ENCODE measurements at places on chromosomes 11 and 22.

DNA sequence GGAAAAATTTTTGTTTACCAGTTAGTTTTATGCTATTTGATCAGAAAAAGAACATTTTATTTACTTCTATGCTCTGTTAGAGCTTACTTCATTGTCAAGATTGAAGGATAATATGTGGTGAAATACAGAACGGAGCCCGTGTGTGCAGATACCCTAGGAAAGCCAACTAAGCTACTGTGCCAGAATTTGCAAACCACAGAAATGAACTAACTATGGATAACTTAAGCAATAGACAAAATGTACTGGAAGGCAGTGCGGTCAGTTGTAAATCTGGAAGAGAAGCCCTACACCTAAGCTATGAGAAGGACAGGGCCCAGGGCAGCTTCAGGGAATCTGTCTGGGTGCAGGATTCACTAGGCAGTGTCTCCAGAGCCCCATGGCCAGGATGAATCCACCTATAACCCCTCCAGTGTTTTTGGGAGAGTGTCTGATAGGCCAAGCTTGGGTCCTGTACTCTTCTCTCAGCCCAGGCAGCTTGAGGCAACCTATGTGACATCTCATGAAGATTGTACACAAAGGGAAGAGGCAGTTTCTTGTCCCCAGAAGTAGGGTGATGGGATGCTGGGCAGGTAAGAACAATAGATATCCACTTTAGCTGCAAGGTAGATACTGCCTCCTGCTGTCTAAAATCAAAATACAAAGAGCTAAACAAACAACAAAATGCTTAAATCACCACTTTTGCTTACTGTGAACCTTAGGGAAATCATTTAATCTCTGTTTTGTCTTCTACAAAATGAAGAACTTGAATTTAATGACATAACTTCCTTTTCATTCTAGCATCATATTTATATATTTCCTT, 12.1 kb downstream of the MMP7 start:
- no peak for DNase-seq

GRCh38 chr11:58061813-58062212, 31.1 kb downstream of the OR6Q1 start:
- no peak for DNase-seq

- no peak for DNase-seq
Measured at GRCh38 chr11:9568161-9568853, 5.2 kb upstream of the WEE1 start.

DNA sequence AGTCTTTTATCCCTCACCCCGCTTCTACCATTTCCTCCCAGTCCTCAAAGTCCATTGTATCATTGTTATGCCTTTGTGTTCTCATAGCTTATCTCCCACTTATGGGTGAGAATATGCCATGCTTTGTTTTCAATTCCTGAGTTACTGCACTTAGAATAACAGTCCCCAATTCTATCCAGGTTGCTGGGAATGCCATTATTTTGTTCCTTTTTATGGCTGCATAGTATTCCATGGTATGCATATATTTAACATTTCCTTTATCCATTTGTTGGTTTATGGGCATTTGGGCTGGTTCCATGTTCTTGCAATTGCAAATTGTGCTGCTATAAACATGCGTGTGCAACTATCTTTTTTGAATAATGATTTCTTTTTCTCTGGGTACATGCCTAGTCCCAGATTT, 114.9 kb downstream of the VPREB1 start:
- no peak for DNase-seq

DNA sequence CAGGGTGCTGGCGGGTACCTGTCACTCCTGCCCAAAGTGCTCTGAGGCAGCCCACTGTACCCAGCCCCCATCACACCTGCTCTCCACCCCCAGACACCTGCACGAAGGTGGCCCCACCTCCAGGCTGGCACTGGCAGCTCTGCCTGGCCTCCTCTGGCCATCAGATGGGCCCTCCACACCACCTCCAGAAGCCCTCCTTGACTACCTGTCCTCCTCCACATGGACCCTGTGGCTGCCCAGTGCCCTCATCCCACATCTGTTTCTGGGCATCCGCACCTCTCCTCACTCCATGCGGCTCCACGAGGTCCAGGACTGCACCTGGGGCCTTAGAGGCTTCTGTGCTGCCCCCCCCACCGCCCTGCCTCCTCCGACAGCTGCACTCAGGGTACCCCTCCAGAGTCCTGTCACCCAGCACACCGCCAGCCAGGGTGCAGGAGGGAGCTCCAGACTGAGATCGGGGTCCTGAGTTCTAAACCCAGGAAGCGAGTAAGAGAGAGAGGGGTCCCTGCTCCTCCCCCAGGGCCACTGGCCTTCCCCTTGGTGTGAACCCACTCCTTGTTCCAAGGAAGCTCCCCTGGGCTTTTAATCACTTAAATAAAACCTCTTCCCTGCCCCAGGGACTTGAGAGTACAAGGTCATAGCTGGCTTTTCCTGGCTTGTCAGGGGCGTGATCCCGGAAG, 1.7 kb downstream of the CTSD start:
- peak; percentile 78 for DNase-seq
